ENCODE measurements at places on chromosomes 12 and 14.

GRCh38 chr12:6093764-6094163 is 30.7 kb downstream of the VWF start:
- no peak for DNase-seq

- no peak for DNase-seq
These were observed 9.5 kb downstream of the DCN start for GRCh38 chr12:91173124-91173523.

GRCh38 chr12:58298803-58299202 is 357.4 kb downstream of the ATP23 start:
- no peak for DNase-seq

DNA sequence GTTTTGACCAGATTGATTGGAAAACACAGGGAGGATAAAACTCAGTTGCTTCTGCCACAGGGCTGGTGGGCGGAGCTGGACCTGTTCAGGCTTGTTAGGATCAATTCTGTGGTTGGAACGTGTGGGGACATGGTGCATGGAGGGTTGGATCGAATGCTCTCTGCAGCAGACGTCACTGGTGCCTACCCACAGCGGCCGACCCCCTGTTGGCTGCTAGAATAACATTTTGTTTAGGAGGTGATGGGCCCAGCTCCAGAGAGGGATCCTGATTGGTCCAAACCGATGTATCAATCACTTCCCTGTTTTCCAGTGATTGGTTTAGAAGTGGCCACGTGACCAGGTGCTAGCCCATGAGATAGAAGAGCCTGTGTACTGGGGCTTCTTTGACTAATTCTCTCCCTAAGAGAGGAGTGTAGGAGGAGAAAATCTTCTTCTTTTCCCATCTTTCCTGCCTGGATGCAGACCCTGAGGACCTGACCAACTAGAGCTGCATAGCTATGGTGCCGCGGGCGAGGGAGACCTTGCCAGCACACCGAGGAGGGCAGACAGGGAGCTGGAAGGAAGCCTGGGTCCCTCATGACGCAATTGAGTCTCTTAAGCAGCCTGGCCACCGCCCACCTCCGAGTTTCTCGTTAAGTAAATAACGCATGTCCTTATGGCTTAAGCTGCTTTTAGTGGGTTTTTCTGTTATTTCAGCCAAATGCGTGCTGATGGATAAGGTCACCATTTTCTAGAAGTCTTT is 163.5 kb downstream of the AACS start:
- DNase-seq, result no peak

DNA sequence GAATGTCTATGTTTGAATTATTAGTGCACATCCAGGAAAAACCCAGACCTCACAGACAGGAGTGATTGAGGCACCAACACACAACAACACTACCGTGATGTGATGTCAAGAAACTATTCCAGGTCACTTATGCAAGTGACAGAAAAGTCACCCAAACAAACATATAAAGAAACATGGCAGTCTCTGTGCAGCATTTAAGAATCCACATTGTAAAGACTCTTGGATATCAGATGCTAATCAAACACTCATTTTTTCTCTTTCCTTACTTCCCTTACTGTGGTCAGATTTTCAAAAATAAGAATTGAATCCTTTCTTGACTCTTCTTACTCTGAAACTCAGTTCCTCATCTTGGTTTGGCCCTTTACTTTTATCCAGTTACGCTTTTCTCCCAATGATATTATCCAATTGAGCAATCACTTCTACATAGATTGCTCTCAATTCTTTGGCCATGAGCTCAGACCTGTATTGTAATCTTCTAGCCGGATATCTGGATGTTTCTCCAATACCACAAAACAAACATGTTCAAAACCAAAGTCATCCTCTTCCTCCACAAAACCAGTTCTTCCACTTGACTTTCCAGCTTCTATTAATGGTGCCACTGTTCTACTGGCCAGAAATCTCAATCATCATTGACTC is 115.4 kb downstream of the DUSP6 start:
- DNase-seq, result no peak

- no peak for DNase-seq
These were observed 184.8 kb upstream of the NUDT4 start for GRCh38 chr12:93192878-93193277.

- DNase-seq, result no peak
These were observed 770.5 kb downstream of the MED13L start for GRCh38 chr12:115506822-115507559.

DNA sequence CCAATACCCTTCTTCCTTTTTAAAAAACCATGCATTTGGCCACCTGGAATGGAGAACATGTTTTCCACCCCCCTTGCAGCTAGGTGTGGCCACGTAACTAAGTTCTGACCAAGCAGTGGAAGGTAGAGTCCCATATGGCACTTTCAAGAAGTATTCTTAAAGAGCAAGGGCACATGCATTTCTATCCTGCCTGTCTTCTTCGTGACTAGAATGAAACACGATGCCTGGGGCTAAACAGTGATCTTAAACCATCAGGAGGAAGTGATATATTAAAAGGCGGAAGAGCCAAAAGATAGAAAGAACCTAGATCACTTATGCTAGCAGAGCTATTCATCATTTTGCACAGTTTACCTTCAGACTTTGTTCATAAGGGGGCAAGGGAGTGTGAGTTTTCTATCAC is 16.0 kb upstream of the DDX11 start:
- DNase-seq, result no peak

- DNase-seq, result no peak
These were observed 456.2 kb downstream of the ADAMTS20 start for GRCh38 chr12:43095669-43096280.

DNA sequence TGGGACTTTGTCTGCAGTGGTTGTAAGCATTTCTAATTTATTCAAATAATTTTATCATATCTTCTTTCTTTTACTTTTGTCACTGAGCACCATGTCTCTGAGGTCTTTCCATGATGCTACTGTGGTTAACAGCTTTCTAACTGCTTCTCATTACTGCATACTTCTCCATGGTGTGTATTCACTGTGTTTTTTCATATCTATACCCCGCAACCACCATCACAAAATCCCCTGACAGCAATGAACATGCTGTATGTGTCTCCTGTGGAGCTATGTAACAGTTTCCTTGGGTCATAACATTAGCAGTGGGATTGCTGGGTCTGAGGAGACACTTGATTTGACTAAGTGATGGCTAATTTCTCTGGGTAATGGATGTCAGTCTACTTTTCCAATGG is 29.2 kb upstream of the CHST11 start:
- no peak for DNase-seq

DNA sequence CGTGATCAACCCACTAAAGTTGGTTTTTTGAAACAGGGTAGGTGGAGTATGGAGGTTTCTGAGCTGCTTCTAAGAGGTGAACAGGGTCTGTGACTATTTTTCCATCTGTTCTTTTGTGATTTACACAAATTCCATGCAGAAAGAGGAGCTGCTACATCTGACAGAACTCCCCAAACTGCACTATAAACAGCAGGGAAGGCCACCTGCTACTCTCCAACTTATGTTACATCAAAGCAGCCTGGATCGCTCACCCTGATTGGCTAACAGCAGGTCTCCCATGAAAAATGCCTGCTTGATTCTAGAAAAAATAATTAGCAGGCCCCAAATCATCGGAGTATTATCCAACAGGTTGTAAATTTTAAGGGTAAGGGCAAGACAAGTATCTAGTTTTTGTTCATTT is 282.9 kb upstream of the FLRT2 start:
- no peak for DNase-seq

GRCh38 chr12:57886542-57886941 is 40.0 kb upstream of the CTDSP2 start:
- DNase-seq, result no peak

DNA sequence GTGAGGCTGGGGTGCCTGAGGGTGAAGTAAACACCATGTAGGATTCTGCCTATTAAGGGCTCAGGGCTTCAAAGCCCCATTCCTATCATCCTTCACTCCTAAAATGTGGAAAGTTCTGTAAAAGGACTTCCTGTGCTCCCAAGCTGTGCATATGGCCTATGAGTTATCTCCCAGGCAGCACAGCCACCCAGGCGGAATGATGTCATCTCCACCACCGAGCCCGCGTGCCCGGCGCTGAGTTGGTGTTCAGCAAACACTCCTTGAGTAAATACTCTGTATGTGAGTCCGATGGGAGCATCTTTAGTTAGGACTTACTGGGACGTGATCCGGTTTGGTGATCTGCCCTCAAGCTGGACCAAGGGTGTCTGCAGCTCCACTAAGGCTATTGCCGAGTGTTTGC is 437.3 kb downstream of the MED13L start:
- DNase-seq, result no peak

GRCh38 chr12:40287369-40287975 is 62.7 kb downstream of the LRRK2 start:
- no peak for DNase-seq

DNA sequence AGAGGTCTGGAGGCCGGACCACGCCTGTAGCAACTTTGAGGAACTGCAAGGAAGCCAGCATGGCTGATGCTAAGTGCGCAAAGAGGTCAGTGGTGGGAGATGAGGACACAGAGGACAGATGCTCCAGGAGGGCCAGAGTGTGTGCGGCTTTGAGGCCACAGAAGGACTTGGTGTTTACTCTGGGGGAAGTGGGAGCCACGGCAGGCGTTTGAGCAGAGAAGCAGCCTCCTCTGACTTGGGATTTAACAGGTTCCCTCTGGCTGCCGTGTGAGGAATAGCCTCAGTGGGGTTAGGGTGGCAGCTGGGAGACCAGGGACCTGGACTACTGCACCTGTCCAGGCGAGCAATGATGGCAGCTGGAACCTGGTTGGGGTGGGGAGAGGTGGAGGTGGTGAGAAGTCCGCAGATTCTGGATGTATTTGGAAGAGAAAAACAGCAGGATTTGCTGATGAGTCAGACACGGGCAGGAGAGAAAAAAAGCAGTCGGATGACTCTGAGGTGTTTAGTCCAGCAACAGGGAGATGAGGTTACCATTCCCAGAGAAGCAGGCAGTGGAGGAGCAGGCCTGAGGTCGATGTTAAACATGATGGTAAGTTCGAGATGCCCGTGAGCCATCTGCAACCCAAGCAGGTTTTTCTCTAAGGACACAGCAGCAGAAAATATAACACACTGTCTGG is 143.5 kb downstream of the SCARB1 start:
- no peak for DNase-seq

GRCh38 chr12:123064885-123065619 is 84.6 kb downstream of the ARL6IP4 start:
- DNase-seq, result no peak

DNA sequence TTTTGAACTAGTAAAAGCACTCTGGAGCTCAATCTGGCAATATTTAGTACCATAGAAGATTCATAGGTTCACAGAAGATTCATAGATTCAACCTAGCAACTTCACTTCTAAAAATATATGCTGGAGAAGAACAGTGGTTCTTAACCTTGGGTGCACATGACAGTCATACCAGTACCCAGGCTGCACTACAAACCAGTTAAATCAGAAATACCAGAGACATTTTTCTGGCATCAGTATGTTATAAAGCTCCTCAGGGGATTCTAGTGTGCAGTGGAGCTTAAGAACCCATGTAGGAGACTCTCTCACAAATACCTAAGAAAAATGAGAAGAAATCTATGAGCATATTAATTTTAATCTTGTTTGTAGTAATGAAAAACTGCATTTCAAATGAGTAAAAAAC is 46.6 kb downstream of the CNTN1 start:
- no peak for DNase-seq

DNA sequence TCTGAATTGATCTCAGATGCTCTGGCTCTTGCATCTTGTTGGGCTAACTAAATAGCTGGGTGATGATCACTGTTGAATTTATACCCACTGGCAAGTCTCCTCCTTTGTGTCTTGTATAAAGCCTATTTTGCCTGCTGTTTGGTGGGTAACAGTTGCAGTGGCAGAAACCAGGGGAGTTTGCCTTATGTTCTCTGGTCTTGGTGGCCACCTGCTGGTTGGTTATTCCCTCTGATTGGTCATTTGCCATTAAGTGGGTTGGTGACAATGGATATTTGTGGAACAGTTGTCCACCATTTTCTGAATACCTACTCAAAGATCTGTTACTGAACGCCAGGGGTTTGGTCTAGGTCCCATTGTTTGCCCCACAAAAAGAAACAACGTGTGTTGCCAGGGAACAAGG is 52.1 kb downstream of the AVPR1A start:
- DNase-seq, result no peak

- DNase-seq, result no peak
These were observed 26.0 kb upstream of the IL22 start for GRCh38 chr12:68279227-68280054.

GRCh38 chr12:117031843-117032592 is 67.2 kb downstream of the TESC start:
- no peak for DNase-seq

- no peak for DNase-seq
These were observed 29.2 kb downstream of the DIP2B start for GRCh38 chr12:50533971-50534370.

GRCh38 chr14:83548061-83548839 is 1981.7 kb upstream of the FLRT2 start:
- DNase-seq, result no peak

DNA sequence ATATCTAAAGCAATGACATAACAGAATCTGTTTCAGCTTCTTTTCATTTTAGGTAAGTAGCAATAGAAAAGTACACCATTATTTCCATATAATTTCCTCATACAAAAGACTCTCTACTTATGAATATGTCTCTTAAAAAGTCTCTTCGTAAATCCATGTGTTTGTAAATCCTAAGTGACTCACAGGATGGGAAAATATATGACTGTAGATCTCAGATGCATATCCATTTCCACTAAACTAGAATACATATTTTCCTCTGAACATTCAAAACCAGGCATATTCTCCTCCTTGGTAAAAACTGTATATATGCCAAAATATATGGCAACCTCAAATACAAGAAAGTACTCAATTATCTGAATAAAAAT is 93.6 kb downstream of the TXNDC16 start:
- no peak for DNase-seq

DNA sequence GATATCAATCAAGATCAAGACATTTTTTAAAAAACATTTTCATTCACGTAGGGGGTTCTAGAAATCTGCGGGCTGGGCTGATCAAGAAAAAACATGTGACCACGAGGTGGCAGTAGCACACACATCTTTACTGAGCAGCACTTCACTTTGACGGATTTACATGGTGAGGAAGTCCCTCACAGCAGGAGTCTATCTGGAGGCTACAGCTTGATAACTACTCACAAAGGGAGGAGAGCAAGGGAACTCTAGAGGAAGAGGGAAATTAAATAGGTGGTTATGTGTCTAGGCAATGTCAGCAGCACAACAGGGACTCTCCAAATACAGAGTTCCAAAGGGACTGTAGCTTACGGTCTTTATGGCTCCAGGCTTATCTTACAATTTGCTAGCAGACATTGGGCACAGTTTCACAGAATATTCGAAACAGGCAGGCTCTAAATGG is 248.1 kb downstream of the DPY19L2 start:
- DNase-seq, result peak; percentile 25

- DNase-seq, result peak; percentile 19
These were observed 42.6 kb upstream of the FOXJ2 start for GRCh38 chr12:7989827-7990491.
